ENCODE measurements at places on chromosomes 3 and 15.
A peak's percentile ranks its signal among the peaks of the same experiment; 100 is the strongest.

- no peak for DNase-seq
Measured at GRCh38 chr3:160678292-160678842, 1.4 kb downstream of the ARL14 start.

GRCh38 chr3:177595530-177596188 lies 398.4 kb upstream of the TBL1XR1 start:
- DNase-seq, result no peak

GRCh38 chr15:49313650-49314049 lies 109.4 kb upstream of the FGF7 start:
- no peak for DNase-seq

GRCh38 chr15:85013785-85014184 lies 32.1 kb downstream of the PDE8A start:
- no peak for DNase-seq

DNA sequence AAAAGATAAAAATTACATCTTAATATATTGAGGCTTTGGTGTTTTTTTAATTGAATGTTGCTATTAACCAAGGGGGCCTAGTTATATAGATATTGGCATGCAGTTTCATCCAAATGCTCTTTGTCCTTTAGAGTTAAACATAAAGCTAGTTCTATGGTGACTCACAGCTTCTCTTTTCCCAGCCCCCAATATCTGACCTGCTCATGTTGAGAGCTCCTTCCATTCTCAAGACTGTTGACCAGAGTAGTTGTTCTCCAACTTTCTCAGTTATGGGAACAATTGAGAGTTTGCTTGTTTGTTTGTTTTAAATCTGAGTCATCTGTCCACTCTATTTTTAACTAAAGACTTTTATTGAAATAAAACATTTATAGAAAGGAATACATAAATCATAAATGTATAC lies 15.8 kb upstream of the RARB start:
- DNase-seq, result no peak

GRCh38 chr3:188583341-188584161 lies 429.6 kb downstream of the LPP start:
- peak; percentile 13 for DNase-seq

GRCh38 chr15:83304861-83305703 lies 20.6 kb upstream of the BNC1 start:
- DNase-seq, result peak; percentile 5

- DNase-seq, result no peak
Measured at GRCh38 chr15:30905821-30906220, 2.1 kb downstream of the FAN1 start.

GRCh38 chr15:70121624-70122302 lies 24.0 kb upstream of the TLE3 start:
- DNase-seq, result no peak

GRCh38 chr3:110727056-110727455 lies 344.6 kb upstream of the NECTIN3 start:
- DNase-seq, result no peak

DNA sequence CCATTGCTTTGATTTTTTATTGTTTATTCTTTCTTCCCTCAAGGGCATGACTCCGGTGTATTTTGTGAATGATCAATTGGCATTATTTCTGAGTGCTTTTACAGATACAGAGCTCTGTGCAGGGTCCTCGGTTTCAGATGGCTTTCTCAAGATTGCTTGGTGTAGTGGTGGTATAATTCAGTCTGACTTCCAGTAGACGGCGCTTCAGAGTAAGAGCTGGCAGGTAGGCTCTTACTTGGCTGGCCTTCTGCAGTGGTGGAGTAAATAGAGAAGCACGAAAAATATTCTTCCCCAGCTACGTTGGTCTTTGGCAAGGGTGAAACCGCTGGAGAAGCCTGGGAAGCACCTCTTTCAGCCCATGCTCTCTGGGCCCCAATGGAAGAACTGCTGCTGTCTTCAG lies 723.0 kb upstream of the BCHE start:
- DNase-seq, result no peak

GRCh38 chr15:31402511-31403056 lies 75.9 kb downstream of the KLF13 start:
- DNase-seq, result no peak

DNA sequence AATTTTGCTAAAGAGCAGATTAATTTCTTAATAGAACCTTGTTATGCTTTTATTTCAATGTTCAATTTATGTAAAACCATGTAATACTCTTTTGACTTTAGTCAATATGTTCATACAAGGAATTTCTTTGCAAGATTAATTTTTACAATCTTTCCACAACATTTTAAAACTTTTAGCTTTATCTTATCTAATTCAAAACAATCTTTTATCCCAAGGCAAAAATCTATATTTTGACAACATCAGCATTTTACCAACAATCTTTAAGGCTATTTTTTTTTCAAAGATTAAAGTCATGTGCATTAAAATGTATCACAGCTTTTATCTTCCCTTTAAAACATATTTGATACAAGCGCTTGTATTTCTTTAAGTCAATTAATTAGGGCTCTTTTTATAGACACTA lies 914.7 kb downstream of the PLOD2 start:
- no peak for DNase-seq

GRCh38 chr3:8964436-8965370 lies 1.4 kb upstream of the RAD18 start:
- DNase-seq, result no peak

DNA sequence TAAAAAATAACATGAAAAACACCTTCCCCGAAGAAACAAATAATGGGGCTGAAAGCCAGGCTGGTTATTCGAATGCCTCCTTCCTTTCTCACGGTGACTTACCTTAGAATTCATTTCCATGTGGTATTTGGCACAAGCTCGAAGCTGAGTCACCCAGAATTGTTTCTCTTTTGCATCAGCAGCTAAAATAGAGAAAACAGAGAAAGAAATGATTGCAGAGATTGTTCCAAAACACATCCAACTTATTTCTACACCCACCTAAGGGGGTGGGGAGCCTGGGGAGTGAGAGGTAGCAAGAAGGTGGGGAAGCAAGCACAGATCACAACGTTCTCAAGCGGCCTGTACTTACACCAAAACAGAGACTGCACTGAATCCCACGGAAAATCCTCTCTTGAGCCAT lies 104.7 kb downstream of the OSBPL10 start:
- no peak for DNase-seq

- no peak for DNase-seq
Measured at GRCh38 chr3:9036404-9037131, 73.3 kb upstream of the RAD18 start.

DNA sequence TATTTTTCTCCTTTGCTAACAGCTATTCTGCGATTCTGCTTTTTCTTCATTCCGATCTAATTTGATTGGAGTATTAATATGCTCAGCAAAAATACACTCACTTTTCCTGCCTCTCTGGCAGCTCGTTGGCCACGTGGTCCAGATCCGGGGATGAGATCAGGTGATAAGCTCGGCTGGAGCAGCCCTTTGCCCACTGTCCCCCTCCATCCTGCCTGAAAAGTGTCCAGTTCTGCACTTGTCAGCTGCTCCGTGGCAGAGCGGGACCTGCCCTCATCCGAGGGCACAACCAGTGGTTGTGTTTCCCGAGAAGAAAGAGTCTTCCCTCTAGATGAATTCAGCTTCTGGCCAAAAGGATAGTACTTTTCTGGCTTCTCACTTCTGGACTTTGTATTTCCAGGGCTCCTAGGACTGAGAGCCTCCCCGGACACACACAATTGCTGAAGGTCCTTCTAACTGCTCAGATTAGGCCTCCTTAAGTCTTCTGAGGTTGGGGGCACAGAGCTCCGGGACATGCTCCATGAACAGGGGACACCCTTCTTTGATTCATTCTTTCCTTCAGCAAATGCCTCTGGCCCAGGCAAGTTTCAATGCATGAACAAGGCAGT lies 103.9 kb upstream of the ALDH1A3 start:
- DNase-seq, result no peak

GRCh38 chr3:17514597-17514996 lies 227.8 kb downstream of the TBC1D5 start:
- DNase-seq, result no peak
